ENCODE measurements at places on chromosomes 11 and 22.

DNA sequence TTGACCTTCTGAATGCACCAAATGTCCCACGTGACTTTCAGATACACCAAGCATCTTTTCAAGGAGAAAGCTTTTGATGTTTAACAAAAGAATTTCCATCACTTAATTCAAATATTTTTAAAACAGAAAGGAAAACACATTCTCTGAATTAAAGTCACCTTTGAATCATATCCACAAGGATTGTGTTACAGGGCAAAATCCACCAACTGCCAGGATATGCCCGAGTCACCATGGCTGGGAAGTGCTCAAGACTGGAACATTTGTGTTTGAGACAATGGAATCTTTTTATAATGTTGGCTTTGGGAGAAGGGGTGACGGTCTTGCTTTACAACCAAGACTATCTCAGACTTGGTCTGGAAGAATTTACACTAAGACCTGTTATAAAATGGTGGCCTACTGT lies 40.8 kb downstream of the BID start:
- peak; percentile 33 for DNase-seq

DNA sequence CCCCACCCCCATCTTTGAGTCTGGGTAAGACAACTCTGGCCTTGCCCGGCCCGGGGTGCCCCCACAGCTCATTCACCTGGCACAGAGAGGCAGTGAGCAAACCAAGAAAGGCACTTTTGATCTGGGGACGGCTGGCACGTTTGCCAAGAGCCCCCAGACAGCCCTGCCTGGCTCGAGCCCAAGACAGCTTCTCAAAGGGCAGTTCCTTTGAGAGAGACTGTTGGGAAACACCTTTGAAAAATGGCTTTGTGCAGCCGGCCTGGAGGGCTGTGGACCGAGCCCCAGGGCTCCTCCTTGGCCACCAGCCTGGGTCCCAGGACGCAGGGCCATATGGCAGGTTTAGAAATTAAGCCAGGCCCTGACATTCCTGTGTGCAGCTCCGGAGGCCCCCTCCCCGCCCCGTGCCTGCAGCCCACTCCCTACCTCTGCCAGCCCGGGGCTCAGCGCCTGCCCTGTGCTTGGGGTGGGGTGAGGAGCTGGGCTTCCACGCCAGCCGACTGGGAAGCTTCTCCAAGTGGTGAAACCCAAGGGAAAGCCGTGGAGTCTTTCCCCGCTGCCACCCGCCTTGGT lies 50.2 kb upstream of the SMIM38 start:
- DNase-seq, result no peak

GRCh38 chr11:77400775-77401449 lies 73.0 kb downstream of the PAK1 start:
- no peak for DNase-seq

DNA sequence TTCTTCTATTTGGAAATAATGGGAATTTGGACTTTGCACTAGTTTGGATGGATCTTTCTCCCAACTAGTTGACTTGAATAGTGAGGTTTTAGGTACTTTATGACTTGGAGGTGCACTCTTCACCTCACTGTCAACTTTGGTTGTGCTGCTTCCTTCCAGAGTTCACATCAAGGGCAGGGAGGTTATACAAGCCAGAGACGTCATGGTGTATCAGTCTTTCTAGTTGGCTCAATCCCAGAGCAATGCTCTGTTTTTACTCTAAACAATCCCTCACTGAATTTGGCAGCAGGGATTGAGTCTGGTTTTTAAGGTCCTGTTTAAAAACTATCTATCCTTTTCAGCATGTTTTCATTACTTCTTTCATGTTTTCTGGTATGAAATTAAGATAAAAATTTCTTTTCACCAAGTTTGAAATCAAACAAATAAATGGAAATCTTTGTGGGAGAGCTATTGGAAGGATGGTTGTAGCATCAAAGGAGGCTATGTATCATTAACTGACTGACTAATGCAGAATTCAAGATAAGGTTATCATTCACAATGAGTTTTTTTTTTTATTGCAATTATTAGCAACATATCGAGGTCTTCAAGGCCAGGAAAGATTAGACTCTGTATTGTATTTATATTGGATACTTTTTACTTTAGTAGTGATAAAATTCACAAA lies 28.0 kb upstream of the ZBED5 start:
- DNase-seq, result peak; percentile 21

- DNase-seq, result peak; percentile 80
Measured at GRCh38 chr22:41499624-41500280, 30.8 kb downstream of the ACO2 start.

GRCh38 chr11:33475993-33476392 lies 218.8 kb downstream of the HIPK3 start:
- peak; percentile 81 for DNase-seq

DNA sequence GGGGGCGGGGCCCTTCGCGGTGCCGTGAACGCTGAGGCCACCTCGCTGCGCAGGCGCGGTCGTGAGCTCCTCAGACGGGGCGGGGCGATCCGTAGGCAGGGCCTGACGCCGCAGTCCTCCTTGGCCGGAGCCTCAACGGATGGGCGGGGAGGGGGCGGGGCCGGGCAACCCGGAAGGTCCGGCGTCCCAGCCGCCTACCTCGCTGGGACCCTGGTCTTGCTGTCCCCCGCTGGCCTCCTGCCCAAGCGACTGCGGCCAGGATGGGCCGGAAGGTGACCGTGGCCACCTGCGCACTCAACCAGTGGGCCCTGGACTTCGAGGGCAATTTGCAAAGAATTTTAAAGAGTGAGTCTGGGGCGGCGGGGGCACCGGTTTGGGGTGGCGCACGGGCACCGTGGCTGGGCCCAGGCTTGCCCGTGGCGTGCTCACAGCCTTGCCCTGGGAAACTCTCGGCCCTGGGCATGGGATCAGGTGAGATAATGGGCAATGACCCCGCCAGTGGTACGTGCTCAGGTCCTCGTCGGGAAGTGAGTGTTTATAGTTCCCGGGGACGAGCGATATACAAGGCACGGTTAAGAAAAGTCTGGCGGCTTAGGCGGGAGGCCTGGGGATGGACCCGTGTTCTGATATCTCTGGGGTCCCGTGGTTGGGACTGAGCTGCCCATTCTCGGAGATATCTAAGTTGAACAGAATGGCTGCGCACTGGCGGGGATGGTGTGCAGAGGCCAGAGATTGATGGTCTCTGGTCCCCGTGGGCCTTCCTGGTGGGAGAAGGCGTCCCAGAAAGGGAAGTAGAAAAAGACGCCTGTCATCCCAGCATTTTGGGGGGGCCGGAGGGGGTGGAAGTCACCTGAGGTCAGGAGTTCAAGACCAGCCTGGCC lies at the start of gene NADSYN1:
NADSYN1 (plus strand) TSS at position 167 of the 881 bp plus-strand sequence; CDS start at position 261, 94 bp downstream.
- peak; percentile 99 for DNase-seq

DNA sequence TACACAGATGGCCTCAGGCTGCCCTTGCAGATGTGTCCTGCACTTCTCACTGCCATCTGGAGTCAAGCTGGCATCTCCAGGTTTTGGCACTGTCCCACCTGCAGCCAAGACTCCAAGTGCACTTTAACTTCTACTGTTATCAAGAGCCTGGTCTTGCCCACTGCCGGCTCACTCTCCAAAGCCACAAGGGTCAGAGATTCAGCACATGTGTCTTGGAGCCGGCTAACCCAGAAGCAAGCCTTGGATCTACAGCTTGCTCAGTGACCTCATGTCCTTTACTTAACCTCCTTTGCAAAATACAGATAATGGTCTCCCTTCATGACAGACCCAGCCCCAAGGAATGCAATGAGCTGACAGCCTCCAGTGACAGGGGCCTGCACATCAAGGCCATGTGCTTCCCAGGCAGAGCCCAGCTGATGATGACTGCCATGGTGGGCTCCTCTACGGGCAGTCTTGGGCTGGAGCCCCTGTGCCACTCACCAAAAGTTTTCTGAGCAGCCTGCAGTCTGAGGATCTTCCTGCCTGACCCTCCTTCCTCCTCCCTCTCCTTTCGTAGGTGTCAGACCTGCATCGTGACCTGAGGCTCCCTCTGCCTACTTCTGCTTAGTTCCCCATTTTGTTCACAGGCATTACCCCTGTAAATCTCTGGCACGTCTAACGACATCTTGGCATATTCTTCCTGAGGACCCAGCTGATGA lies 9.0 kb downstream of the TP53AIP1 start:
- DNase-seq, result no peak

GRCh38 chr11:73961321-73961720 lies 10.5 kb downstream of the DNAJB13 start:
- DNase-seq, result no peak

DNA sequence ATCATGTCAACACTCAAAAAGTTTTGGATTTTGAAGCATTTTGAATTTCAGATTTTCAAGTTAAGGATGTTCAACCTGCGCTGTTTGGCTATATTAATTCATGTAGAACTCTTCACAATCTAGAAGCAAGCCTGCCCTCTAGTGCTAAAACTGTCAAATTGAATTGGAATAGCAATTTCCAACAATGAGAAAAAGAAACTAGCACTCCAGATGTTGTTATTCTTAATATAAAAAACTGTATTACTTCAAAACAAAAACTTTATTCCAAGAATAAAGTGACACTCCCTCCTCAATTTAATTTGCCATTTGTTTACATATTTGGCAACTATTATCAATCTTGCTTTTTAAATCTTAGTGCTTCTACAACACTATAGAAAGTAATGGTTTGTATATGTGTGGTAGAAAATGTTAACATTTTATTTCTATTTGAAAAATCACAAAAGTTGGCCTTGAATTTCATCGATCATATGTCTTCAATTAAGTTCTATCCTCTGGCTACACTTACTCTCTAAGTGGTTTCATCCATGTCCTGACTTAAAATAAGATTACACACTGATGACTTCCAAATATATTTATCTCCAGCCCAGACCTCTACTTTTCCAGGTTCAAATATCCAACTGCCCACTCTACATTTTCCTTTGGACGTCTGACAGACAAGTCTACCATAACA lies 36.6 kb downstream of the DCUN1D5 start:
- peak; percentile 62 for DNase-seq

DNA sequence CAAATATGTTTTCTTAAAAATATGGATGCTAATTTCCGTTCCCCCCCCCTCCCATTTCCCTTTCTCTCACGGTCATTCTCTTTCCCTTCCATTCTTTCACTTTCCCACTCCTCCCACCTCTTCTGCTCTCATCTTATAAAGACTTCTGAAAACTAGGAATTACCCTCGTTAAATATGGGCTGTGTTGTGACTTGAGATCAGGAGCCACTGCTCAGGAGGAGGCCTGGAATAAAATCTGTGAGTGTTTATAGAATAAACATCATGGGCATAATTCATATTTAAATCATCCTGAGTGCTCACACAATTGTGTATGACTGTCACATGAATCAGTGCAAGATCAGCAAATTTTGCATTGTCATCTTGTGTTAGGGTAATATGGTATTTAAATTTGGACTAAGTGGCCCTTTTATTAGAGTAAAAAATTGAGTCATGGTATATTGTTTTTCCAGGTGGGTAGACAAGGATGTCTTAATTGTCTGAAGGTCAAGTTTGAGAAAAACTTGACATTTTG lies 208.0 kb downstream of the DDX10 start:
- DNase-seq, result no peak

DNA sequence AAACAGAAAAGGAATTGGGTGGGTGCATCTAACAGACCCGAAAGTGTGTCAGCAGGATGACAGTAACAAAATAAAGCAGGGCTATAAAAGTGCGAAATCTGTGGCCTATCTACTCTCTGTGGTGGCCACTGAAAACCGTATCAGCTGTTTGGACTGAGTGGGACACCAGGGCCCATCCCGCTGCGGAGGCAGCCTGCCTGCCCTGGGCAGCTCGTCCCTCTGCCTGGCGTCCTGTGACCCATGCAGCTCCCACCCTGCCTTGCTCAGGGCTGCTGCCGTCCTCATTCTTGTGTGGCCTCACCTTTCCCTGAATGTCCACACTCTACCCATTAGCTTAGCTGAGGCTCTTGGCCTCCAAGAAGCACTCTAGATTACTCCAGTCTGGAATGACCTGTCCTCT lies 30.4 kb downstream of the CARS1 start:
- DNase-seq, result no peak

GRCh38 chr11:119409731-119410130 lies 13.2 kb downstream of the THY1 start:
- DNase-seq, result no peak

DNA sequence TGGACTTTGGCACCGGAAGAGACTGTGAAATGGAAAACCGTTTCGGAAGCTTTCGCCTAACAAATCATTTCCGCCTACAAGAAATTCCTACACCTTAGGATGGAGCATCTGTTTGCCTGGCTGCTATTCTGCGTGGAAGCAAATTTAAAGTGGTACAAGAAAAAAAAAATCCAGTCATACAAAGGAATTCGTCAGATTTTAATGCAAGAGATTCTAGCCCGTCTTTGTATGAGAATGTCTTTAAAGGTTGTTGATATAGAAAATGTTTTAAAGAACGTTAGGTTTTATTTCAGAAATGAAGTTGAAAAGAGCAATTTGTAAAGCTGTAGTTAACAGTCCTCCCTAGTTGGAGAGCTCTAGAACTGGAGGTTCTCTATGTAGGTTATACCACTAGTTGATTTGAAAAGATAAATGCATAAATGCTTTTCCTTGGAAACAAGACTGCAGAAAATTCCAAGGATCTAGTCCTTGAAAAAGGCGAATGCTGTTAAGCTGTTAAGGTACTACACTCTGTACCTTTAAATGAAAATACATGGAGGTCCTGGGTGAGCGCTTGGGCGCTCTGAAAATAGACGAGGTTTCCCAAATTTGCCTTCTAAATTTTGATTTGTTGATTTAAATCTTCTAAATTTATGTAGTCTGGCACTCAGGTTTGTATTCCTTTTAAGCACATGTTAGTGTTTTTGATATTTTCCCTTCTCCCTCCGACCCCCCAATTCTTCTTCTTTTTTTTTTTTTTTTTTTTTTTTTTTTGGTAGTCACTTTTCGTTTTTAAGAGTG lies 2.4 kb downstream of the NCR3LG1 start:
- peak; percentile 7 for DNase-seq

DNA sequence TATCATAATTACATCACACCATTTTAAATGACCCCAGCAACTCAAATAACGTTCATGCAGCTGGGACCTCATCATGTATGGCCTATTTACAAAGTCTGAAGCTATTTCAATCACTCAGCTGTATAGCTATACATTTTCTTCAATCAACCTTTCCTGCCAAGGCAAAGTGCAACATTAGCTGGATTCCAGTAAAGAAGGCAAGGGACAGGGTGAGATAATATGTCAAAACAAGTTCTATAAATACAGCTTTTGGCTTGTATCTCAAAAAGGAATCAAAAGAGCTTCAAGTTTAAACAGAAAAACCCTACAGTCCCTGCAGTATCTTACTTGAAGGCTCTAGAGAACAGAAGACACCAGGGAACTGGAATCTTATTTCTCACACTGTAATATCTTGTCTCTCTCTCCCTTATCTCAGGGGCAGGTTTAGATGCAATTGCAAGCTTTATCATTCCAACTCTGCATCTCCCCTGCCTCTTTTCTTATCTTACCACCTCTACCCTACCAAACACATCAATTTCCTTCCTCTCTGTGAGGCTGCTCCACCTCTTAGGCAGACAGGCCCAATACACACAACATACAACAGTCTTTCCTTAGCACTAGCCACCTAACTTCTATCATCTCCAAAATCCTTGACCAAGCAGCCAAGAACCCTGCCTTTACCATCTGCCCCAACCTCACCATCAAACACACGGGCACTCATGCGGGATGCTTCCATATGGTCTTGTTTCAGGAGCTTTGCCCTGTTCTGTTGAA lies 34.5 kb downstream of the CELF1 start:
- no peak for DNase-seq

Measured in small intestine (tissue), 16 donors.